ENCODE measurements at places on chromosomes 5 and 9. TPM values are rescaled to one million over a fixed set of nuclear protein-coding genes. Genes with fewer than 3 reads are reported as not detected.

The NMUR2 gene
- 0.30 TPM for total RNA-seq

The EQTN gene
- not detected for total RNA-seq

The INSL4 gene
- total RNA-seq = not detected

The PCDHGA4 gene
- total RNA-seq = 0.63 TPM

The SLCO4C1 gene
- not detected for total RNA-seq

The DNAH5 gene
- 12.3 TPM for total RNA-seq

The ECM2 gene
- 0.17 TPM for total RNA-seq

The OSMR gene
- 5.5 TPM for total RNA-seq

The ZNF462 gene
- total RNA-seq = 20.6 TPM

The IRX4 gene
- 10.2 TPM for total RNA-seq

The SLC27A6 gene
- total RNA-seq = 1.1 TPM

The SOWAHA gene
- total RNA-seq = 0.42 TPM

The KIAA0825 gene
- total RNA-seq = 1.8 TPM

The ACOT12 gene
- total RNA-seq = not detected

The LCN1 gene
- total RNA-seq = not detected

The DNM1 gene
- total RNA-seq = 12.3 TPM

The FSTL4 gene
- 0.11 TPM for total RNA-seq

The MARVELD2 gene
- total RNA-seq = 3.8 TPM

All from Daoy (cell line).